ENCODE measurements at places on chromosomes 16 and 17. TPM values are rescaled to one million over a fixed set of nuclear protein-coding genes. Genes with fewer than 3 reads are reported as not detected.

CA7 gene
- not detected for total RNA-seq

SOCS3 gene
- total RNA-seq, result 16.5 TPM

GLP2R gene
- not detected for total RNA-seq

PMP22 gene
- total RNA-seq, result 74.5 TPM

HOXB4 gene
- total RNA-seq, result 15.7 TPM

TSC2 gene
- total RNA-seq, result 61.7 TPM

CPHXL2 gene
- total RNA-seq, result not detected

DNAJA3 gene
- total RNA-seq, result 59.3 TPM

TBC1D3C gene
- total RNA-seq, result not detected

SLC4A1 gene
- not detected for total RNA-seq

ACE gene
- total RNA-seq, result 29.1 TPM

PITPNM3 gene
- 1.3 TPM for total RNA-seq

NLK gene
- total RNA-seq, result 50.5 TPM

TVP23A gene
- total RNA-seq, result not detected

ZSCAN10 gene
- total RNA-seq, result not detected

ABCA8 gene
- total RNA-seq, result 15.8 TPM

HYDIN gene
- not detected for total RNA-seq

ST6GALNAC2 gene
- 0.22 TPM for total RNA-seq

KIF2B gene
- not detected for total RNA-seq

PYDC1 gene
- not detected for total RNA-seq

CACNG5 gene
- not detected for total RNA-seq

SCARF1 gene
- total RNA-seq, result 95.1 TPM

CYB5B gene
- 138 TPM for total RNA-seq

MPV17L gene
- 0.13 TPM for total RNA-seq

MMP25 gene
- 0.07 TPM for total RNA-seq

RNF112 gene
- total RNA-seq, result not detected

ZMYND15 gene
- 0.27 TPM for total RNA-seq

CDC27 gene
- total RNA-seq, result 217 TPM

LIMD2 gene
- 20.0 TPM for total RNA-seq

KCNH4 gene
- under 0.01 TPM for total RNA-seq

CCL8 gene
- total RNA-seq, result not detected

ZACN gene
- 0.07 TPM for total RNA-seq

TMEM107 gene
- 26.4 TPM for total RNA-seq

RAB40B gene
- 3.9 TPM for total RNA-seq

KRTAP2-3 gene
- not detected for total RNA-seq

BHLHA9 gene
- not detected for total RNA-seq

KCNJ16 gene
- 0.13 TPM for total RNA-seq
